ENCODE measurements at places on chromosomes 3 and 15. TPM values are rescaled to one million over a fixed set of nuclear protein-coding genes. Genes with fewer than 3 reads are reported as not detected.

DNA sequence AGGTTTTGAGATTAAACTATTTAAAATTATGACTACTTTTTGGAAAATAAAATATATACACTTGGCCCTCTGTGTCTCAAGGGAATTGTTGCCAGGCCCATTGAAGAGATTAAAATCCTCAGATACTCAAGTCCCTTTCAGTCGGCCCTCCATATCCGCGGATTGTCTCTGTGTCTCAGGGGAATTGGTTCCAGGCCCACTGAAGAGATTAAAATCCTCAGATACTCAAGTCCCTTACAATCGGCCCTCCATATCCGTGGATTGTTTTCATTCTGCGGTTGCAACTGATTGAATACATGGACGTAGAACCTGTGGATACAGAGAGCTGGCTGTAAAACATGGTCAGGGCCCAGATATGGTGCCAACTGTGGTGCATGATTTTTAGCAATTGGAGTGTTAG lies 15.7 kb upstream of the LRCH3 start:
- H3K27me3 ChIP-seq, result no peaks in the 10 kb centered on the region
- H3K4me1 ChIP-seq, result no peaks in the 10 kb centered on the region
- DNase-seq, result peak; percentile 39
- H3K4me3 ChIP-seq, result no peak overlapping the region
- peaks cover 77% of the 10 kb centered on the region for H3K36me3 ChIP-seq

Gene PPIB
- total RNA-seq, result 954 TPM

GRCh38 chr3:185270262-185270955 lies 16.6 kb upstream of the EHHADH start:
- H3K27ac ChIP-seq, result no peak overlapping the region
- peak; percentile 90 for DNase-seq
- H3K4me3 ChIP-seq, result no peak overlapping the region
- no peaks in the 10 kb centered on the region for H3K36me3 ChIP-seq
- peaks cover 8% of the 10 kb centered on the region for H3K27me3 ChIP-seq
- no peaks in the 10 kb centered on the region for H3K4me1 ChIP-seq

- H3K4me1 ChIP-seq, result peaks cover 8% of the 10 kb centered on the region
- no peaks in the 10 kb centered on the region for H3K27me3 ChIP-seq
- no peak overlapping the region for H3K27ac ChIP-seq
- H3K36me3 ChIP-seq, result no peaks in the 10 kb centered on the region
These were observed 28.1 kb downstream of the RPSA start for GRCh38 chr3:39434574-39434973.

DNA sequence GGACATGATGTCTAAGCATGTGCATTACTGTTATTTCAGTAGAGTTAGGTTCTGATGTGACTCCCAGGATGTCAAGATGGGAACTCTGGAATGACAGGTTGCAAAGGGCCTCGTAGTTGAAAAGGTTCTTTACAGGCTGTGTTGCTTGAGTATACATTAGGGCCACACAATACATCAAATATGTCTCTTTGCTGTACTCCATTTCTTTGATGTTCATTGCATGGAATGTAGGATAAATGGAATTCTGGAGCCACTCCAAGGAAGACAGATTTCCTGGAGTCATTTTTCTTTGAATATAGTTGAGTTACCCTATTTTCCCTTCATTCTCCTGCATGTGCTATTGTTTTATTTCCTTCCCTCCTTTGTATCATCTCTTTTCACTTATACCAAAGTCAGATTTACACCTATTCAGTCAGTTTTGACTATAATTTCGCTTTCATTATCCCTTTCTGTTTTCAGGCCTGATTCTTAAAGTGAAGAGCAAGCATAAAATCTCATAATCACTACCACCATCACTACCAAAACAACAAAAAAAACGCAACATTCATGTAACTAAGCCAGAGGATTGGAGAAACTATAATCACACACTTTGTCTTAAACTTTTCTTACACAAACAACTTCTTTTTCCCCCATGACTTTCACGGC lies 61.2 kb upstream of the PTX3 start:
- H3K27me3 ChIP-seq, result no peaks in the 10 kb centered on the region
- H3K36me3 ChIP-seq, result peaks cover 3% of the 10 kb centered on the region
- H3K4me1 ChIP-seq, result peaks cover 29% of the 10 kb centered on the region
- H3K27ac ChIP-seq, result no peak overlapping the region

DNA sequence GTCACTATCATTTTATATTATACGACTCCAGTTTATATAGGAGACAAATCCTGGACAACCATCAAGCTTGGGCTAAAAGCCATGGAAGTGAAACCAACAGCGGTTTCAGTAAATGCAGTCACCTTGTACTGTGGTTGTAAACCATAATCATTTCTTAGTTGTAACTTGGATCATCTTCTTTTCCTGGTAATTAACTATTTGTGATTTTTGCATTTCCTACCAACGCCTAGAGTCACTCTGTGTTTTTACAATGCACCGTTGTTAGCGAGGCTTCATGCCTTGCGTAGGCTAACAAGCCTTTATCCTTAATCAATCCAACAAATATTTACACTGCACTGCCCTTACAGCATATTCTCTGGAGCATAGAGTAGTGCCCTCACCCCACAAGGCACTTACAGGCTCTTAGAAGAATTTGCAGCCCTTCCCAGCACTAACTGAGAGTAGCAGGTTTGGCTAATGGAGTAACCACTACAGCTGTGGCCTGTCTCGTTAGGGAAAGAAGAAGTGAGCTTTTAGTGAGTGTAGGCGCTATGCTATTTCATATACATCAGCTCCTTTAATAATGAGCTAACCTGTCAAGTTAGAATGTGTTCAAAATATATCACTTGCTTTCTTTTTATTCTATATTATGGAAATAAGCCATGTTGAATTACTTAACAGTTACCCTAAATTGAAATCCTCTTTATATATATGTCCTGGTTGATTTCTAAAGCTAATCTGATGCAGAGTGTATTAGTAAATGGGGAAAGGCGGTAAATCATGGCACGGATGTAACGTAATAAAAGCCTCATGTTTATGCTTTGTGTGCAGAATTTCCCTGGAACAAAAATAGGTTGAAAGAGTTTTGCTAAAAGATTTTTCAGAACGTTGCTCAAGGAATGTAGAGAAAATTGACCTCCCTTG lies 62.8 kb downstream of the ABHD2 start:
- no peaks in the 10 kb centered on the region for H3K4me1 ChIP-seq
- no peak overlapping the region for H3K27ac ChIP-seq
- H3K36me3 ChIP-seq, result peaks cover 38% of the 10 kb centered on the region
- no peak overlapping the region for H3K4me3 ChIP-seq
- no peak for DNase-seq
